DMS79 treated with DMSO at 0.1 percent for 48 hours (cell line): ENCODE measurements at places on chromosomes 1 and 21.

- no peak for DNase-seq
Observed at GRCh38 chr1:91579658-91580228, 79.1 kb downstream of the CDC7 start.

DNA sequence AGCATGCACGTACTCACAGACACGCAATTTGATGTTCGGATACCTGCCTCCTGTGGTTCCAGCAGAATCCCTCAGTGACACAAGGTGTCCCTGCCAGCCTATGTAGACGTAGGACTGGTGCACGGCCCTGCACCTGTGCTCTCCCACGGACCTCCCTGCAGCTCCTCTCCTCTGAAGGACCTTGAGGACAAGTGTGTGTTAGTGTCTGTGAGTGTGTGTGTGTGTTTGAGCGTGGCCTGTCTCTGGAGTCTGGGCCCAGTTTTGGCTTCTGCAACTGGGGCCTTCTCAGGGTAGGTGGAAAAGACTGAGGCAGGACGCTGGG, 22.5 kb upstream of the DMBX1 start:
- peak; percentile 14 for DNase-seq

GRCh38 chr21:28738882-28739281, 253.8 kb downstream of the LTN1 start:
- no peak for DNase-seq

DNA sequence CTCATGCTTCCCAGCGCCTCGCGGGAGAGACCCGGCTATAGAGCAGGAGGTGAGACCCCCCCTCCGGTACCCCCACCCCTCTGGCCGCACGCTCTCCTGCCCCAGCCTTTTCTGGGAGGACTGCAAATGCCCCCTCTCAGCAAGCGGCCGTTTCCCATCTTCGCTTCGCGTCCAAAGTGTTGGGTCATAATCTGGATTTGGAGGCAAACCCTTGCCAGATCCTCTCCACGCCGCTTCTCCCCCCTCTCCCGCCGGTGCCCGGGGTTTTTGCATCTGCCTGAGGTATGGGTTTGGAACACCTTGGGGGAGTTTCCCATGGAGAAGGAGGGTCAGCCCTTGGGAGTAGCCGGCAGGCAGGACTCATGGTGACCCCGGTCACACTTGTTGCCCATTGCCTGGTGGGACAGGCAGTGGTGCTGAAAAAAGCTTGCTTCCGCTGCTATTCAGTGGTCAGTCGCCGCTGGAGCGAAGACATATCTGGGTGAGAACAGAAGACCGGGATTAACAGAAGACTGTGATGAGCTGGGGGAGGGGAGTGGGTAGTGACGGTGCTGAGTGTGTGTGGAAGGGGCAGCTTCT, 935 bp downstream of the KCNK2 start:
- DNase-seq, result no peak

GRCh38 chr21:14862794-14863720, 201.7 kb downstream of the NRIP1 start:
- no peak for DNase-seq

DNA sequence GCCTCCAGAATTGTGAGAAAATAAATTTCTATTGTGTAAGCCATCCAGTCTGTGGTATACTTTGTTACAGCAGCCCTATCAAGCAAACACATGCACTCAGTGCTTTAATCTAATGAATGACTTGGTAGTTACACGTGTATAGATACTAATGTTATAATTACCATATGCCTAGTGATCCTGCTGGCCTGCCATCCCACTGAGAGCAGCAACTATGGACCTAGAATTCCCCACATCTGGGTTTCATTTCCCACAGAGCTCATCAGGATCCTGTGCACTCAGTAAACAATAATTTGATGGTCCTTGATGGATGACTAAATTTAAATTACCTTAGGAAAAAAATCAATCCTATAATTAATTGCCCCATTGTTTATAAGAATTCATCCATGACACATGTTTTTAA, 86.5 kb upstream of the RGS1 start:
- no peak for DNase-seq

GRCh38 chr21:42694751-42695696, 41.6 kb downstream of the PDE9A start:
- no peak for DNase-seq

DNA sequence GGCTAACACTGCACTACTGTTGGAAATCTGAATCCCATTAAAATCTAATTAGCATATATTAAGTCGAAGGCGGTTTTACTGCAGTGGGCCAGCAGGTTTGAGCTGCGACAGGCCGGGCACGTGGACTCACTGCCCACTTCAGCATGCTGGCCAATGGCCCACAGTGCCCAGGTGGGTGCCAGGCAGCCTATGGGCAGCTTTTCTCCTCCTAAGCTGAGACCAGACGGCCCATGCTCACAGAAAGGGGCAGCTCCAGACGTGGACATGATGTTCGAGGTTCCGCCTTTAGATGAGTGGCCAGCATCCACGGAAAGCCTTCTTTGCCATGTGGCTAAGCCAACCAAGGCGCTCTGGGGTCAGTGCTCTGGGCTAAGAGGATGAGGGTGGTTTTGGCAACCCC, 89.8 kb upstream of the KLHDC7A start:
- no peak for DNase-seq

DNA sequence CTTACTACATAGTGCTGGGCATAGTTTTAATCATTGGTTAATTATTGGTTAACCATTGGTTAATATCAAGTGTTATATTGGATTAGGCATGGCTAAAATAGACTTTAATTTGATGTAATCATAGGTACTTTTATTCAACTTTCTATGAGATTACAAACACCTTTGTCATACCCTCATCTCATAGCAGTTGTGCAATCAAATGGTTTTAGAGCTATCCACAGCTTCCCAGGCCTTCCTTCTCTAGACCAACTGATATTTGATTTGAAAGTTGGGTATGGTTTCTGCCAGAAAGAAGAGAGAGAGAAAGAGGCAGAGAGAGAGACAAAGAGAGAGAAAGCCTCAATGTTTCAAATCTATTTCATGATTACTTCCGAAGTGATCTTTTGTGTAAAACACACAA, 9.6 kb upstream of the RGS1 start:
- DNase-seq, result no peak

DNA sequence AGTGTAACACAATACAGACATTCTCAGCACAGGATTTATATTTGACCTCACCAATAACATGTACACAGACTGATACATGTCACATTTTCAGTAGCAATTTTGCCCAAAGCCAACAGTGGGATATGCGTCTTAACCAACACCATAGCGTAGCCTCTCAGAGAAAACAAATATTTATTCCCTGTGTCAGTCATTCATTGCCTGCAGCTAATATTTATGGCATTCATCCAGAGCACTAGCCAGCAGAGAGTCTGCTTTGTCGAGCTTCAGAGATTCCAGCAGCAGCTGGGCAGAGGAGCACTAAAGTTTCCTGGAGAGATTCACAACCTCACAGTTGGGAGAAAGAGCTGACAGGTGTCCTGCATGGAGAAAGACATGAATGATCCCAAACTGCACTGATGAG, 400.7 kb upstream of the DAB1 start:
- DNase-seq, result no peak

DNA sequence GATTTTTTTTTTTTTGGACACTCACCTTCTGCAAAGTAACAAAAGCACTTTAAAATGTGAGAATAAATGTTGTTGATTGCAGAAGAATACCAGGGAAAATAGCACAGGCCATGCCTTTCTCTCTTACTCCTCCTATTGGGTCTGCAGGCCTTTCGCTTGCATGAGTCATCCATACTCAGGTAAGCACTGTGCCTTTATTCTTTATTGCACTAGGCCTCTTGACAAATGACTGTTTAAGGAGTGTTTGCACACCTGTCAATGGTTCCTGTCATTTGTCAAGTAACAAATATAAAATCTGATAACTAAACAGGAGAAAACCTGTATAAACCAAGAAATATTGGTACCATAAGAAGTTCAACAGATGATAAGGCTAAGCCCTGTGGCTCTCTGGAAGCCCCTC, 106.5 kb downstream of the RGS7 start:
- no peak for DNase-seq

- DNase-seq, result no peak
Observed at GRCh38 chr1:96361961-96362360, 359.6 kb upstream of the PTBP2 start.

GRCh38 chr1:212721388-212722247, 22.0 kb upstream of the BATF3 start:
- DNase-seq, result no peak

DNA sequence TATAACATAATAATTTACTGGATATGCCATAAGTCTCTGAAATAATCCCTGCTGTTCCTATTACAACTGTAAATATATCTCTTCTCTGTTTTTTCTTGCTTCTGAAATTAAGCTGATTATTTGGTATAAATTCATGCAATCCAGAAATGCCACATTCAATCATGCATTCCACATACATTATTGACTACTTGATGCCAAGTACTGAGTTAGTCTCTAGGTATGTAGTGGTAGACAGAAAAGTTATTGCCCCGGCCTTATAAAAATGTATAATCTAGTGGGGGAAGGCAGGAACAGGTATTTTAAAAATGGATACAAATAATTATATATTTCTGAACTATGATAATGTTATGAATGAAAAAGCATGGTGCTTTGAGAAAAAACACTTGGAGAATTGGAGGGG, 338.6 kb upstream of the SNX7 start:
- no peak for DNase-seq

DNA sequence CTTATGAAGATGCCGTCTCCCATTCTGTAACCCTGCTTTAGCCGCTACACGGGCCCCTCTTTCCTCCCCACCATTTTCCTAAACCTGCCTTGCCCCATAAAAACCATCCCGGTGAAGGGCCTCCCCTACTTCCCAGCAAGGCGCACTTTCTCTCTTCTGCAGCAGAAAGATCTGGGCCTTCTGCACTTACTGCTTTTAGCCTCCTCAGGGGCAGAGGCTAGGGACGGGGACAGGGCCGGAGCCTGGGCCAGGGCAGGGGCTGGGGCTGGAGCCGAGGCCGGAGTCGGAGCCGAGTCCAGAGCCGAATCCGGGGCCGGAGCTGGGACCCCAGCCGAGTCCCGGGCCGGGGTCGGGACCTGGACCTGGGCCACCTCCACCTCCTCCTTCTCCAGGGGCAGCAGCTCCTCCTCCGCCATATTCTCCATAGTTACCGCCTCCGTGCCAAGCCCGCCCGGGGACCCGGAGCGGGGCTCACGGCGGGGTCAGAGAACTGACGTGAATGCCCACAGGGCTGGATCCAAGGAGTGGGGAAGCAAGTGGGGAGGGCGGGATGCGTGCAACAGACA, 382 bp downstream of the TRMT1L start:
- DNase-seq, result peak; percentile 51

GRCh38 chr1:96962751-96963211, 241.2 kb downstream of the PTBP2 start:
- no peak for DNase-seq

DNA sequence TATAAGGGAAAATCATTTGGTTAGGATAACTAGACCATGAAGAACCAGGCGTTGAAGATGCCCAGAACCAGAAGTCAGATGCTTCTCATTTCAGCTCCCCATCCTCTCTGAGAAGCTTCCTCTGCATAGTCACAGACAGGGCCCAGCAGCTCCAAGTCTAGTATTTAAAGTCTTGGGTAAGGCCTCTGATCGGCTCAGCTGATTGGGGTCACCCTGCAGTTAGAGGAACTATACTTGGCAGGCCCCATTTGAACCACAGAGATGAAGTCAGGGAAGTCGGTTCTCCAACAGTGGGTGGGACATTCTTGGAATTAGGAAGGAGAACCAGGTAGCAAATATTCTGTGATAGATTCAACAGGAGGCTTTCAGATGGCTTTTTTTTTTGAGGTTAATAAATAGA, 48.3 kb downstream of the SLC22A15 start:
- DNase-seq, result no peak

GRCh38 chr1:239044829-239045228, 341.5 kb upstream of the CHRM3 start:
- DNase-seq, result no peak

DNA sequence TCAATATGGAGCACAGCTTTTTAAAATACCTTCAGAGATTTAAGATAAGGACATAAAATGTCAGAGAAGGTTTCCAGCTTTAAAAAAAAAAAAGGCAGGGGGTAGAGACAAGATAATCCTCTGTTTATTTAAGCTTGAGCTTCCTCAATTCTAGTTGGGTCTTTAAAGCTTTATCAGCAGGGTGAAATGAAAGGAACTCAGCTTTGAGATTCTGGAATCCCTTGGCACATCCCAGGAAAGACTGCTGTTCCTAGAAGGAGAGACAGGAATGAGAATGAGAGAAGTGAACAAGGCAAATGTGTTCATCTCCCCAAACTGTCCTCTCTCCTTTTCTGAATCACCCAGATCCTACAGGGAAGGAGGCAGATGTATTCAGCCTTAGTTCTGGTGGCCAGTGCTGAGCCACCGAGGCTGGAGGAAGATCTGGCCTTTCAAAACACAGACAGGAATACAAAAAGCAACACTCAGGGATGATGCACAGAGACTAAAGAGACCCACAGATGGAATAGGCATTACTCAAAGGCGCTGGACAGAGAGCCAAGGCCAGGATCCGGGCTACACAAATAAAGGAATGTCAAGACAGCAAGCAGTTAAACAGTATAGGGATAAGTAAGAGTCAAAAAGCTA, 385.8 kb upstream of the DUSP10 start:
- DNase-seq, result no peak

DNA sequence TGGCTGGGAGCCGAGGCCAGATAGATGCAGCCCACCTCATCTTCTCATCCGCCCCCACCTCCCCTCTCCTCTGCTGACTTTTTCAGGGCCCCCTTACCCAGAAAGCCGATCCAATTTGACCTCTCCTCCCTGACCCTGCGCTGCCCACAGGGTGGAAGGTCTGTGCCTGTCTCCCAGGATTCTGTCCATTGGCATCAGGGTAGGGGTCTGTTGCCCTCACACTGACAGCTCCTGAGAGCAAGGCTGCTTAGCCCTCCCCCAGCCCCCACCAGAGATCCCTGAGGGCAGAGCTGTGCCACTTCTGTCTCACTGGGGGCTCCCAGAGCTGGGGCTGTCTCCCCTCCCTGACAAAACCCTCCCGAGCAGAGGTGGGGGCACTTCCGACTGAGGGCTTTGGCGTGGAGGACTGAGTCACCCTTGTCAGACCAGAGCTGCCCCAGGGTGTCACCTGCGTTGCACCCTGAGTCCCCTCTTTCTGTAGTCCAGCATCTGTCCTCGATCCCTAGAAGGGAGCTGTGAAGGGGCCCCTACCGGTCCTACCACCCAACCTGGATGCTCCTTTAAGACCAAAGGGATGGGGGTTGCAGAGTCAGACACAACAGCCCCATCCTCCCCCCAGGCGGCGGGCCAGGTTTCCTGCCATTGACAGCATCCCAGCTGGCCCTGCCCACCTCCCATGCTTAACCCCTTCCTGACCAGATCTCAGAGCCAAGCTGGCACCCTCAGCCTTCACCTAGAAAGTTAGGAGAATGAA, 2.4 kb upstream of the FAM110D start:
- no peak for DNase-seq
